ENCODE measurements at places on chromosomes 3 and 15. TPM values are rescaled to one million over a fixed set of nuclear protein-coding genes. Genes with fewer than 3 reads are reported as not detected.

The GALNT15 gene
- 5.5 TPM for total RNA-seq

The CSK gene
- total RNA-seq, result 50.2 TPM

The CX3CR1 gene
- not detected for total RNA-seq

The PAQR5 gene
- 1.0 TPM for total RNA-seq

The SERPINI2 gene
- total RNA-seq, result not detected

The TF gene
- 0.03 TPM for total RNA-seq

The CTNNB1 gene
- total RNA-seq, result 320 TPM

The RASA2 gene
- 16.3 TPM for total RNA-seq

The COL6A5 gene
- total RNA-seq, result not detected

The IL17RB gene
- not detected for total RNA-seq
